ENCODE measurements at places on chromosomes 1 and 21.

DNA sequence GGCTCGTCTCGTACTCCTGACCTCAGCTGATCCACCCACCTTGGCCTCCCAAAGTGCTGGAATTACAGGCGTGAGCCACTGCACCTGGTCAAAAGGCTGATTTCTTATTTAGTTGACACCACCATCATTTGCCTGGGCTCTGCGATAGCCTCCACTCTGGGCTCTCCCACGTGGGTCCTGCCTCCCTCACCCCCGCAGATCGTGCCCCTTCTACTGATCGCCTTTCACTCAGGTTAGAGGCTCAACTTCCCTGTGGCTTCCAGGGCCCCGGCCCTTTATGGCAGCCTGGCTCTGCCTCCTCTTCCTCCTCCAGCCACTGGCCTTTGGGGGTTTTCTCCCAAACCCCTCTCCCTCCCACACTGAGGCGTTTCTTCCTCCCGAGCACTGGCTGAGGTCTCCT lies 2.5 kb upstream of the MFAP2 start:
- no peak for DNase-seq

DNA sequence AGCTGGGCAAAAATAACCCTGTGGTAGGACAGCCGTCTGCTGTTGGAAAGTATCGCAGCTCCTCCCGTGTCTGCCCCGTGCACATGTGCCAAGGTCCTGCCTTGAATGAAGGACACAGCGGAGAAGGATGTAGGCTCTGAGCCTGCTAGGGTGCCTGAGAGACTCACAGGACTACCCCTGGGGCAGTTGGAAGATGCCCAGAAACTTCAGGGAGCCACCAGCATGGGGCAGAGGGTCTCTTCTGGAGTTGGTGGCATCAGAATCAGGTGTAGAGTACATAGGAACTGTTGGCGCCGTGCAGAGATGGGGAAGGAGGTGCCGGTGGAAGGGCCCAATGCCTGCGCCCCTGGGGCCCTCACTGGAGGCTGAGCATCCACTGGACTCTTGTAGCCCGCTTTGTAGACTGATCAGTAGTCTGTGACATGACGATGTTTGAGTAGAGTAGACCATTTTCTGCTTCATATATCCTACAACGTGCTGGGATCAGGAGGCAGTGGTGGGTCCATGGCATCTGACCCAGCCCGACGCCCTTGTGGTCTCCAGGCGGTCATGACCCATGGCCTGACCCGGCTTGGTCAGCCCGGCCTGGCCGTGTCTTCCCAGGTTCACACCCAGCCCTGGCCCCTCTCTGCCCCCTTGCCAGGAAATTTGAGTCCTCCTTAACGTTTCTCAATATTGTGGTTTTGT lies 5.3 kb upstream of the C1orf174 start:
- DNase-seq: no peak

DNA sequence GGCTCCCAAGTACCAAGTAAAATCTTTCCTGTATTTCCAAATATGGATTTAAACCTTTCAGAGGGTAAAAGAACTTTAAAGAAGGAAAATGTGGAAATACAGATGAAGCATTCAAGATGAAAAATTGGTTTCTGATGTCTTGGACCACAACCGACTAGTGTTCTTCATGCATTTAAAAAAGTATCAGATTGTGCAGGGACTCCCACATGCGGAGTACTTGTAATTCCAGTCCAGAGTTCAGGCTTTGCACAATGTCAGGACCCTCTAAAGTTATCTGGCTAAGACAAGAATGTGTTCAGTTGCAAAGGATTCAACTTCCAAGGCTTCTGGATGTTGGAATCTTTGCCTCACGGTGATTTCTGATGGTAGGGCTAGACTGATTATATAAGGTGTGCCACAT lies 66.7 kb downstream of the RGL1 start:
- DNase-seq: no peak

GRCh38 chr21:17903029-17903806 lies 84.1 kb upstream of the C21orf91 start:
- no peak for DNase-seq

DNA sequence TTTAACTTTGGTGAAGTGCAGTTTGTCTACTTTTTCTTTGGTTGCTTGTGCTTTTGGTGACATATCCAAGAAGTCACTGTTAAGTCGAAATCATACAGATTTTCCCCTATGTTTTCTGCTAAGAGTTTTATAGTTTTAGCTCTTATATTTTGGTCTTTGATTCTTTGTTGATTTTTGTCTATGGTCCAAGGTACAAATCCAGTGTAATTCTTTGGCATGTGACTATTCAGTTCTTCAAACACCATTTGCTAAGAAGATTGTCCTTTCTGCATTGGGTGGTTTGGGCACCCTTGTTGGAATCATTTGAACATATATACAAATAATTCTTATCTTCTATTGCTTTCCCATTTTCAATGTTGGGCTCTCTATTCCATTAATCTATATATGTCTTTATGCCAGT lies 16.2 kb downstream of the HIPK1 start:
- no peak for DNase-seq

DNA sequence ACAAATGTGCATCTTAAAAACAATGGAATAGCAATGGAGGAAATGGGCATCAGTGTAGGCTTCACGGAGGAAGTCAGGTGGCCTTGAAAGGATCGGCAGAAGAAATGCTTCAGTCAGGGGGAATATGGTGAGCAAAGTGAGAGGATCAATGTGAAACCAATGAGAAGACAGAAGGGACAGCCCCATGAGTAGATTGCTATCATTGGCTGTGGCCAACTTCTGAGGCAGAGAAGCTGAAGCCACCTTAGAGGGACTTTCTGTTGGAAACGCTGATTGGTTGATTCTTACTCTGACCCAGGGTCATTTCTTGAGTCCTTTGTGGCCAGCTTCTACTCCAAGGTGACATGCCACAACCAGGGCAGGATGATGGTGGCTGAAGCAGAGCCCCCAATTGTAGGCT lies 130.7 kb upstream of the ZNF648 start:
- no peak for DNase-seq

DNA sequence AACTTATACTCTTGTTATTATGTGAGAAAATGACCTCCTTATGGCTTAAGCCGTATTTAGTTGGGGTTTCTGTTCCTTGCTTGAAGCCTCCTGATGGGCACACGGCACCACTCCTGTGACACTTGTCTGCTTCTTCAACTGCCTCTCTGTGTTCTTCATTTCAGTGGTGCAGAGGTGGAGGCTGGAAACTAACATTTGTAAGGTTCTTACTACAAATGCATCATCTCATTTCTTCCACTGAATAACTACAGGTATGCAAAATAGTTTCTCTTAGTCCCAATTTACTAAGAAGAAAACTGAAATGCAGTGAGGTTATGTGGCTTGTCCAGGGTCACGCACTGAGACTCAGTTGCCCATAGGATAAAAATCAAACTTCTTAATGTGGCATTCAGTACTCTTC lies 23.6 kb upstream of the ZNF362 start:
- DNase-seq: no peak

- no peak for DNase-seq
These were observed 3.4 kb downstream of the RGS8 start for GRCh38 chr1:182680901-182681567.

DNA sequence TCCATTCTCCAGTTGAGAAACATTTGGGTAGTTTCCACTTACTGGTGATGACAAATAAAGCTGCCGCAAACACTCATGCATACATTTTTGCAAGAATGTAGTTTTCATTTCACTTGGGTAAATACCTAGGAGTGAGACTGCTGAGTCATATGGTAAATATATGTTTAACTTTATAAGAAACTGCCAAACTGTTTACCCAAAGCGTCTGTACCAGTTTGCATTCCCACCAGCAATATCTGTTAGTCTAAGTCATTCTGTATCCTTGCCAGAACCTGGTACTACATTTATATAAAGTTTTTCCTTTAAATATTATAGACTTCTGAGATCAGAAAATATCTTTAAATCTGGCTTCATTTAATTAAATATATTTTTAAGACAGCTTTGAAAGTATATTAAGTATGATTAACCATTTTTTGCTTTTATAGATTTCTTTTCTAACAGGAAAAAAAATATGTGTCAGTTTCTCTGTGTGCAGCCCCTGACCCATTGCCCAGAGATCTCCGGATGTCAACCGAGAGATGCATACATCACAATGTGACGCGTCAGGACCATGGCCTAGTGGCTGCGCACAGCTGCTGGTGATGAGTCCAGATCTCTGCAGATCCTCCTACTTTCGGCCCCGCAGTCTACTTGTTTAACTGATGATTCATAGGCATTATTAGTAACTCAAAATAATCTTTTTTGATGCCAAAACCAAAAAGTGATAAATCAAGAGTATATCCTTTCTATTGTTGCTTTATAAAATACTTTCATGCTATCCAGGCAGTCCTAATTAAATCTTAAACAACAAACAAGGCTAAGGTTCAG lies 227.1 kb upstream of the MAP1LC3C start:
- no peak for DNase-seq

DNA sequence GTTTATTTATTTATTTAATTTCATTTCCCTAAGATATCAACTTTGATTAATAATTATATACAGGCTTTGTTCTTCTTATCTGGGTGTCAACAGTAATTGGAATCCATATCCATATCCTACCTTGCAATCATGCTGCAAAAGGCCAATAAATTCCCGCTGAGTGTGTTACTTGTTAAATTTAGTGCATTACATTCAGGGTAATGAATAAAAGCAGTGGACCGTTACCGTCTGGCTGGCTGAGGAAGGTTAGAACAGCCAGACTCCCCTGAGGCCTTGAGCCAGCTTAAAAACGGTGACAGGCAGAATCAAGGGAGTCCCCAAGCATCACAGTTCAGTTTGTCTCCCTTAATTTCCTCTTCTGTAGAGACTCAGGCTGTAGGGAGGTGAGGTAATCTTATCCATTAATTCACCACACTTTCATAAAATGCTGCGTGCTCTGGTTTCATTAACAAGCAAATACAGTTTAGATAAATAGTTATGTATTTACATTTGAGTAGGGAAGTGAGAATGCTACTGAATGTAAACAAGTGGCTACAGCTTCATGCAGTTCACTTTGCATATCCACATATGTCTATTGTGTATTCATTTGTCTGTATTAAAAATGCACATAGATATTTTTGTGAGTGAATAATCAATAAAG lies 888.2 kb upstream of the CXADR start:
- DNase-seq: peak; percentile 1

GRCh38 chr1:238060061-238060460 lies 169.3 kb upstream of the ZP4 start:
- DNase-seq: no peak

DNA sequence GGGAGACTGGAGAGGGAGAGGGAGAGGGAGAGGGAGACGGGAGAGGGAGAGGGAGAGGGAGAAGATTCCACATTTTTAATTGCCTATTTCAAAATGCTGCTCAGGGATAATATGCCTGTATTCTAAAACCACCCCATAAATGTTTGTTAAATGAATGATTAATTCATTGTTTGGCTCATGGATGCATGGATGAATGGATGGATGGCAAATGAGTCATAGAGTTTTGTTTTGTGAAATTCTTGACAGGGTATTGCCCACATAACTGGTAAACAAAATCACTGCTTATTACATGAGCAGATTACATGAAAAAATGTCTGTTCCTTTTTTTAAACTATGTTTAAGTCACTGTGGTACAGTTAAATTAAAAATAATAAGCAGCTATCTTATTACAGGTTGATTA lies 220.4 kb downstream of the ZP4 start:
- DNase-seq: no peak

- no peak for DNase-seq
These were observed 16.2 kb downstream of the HSD11B1 start for GRCh38 chr1:209720826-209721225.

- no peak for DNase-seq
These were observed 10.3 kb upstream of the LAD1 start for GRCh38 chr1:201409440-201409839.

DNA sequence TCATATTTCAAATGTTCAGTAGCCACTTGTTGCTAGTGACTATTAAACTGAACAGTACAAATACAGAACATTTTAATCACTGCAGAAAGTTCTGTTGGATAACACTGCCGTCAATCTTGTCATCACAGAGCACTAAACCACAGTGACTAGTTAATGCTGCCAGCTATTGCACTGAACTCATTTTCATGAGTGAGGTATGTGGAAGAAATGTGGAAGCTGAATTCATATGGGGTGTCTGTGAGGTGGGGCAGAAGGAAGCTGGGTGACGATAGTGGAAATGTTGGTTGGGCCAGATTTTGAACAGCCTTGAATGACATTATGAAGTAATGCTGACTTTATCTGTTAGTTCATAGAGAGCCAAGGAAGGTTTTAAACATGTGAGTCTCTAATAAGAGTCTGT lies 49.6 kb downstream of the OSBPL9 start:
- DNase-seq: no peak
